Iris pigment epithelial cell (primary cell): ENCODE measurements at places on chromosomes 6 and 20.
A peak's percentile ranks its signal among the peaks of the same experiment; 100 is the strongest.

- DNase-seq, result peak; percentile 56
These were observed 57.4 kb upstream of the FOXC1 start for GRCh38 chr6:1552296-1552761.

DNA sequence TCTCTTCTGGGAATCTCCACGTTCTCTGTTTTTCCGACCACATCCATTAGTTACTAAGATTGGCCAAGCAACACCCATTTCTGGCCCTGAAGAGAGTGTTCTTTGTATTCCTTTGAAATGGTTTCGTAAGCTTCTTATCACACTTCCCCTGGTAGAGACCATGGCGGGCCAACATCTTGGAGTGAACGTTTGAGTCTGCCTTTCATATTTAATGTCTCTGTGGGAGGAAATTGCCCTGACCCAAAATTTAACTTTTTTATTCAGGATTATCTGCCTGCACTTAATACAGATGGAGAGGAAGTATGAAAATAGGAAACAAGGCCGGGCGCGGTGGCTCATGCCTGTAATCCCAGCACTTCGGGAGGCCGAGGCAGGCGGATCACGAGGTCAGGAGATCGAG lies 177.0 kb upstream of the SNX9 start:
- DNase-seq, result no peak

GRCh38 chr6:125194941-125195340 lies 41.4 kb downstream of the TPD52L1 start:
- DNase-seq, result no peak

DNA sequence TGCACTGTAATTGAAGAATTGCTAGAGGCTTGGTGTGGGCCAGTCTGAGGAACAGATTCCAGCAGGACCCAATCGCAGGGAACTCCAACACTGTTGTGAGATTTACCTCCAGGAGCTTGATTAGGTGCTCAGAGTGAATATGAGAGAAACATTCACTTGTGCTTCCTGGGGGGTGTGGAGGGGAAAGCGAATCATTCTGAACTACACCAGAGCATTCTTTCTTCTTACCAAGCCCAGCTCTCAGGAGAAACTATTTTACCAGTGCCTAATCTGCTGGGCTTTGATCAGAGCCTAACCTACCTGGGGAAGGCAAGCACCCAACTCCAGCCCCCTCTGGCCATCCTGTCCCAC lies 7.4 kb upstream of the SIRPB1 start:
- no peak for DNase-seq

DNA sequence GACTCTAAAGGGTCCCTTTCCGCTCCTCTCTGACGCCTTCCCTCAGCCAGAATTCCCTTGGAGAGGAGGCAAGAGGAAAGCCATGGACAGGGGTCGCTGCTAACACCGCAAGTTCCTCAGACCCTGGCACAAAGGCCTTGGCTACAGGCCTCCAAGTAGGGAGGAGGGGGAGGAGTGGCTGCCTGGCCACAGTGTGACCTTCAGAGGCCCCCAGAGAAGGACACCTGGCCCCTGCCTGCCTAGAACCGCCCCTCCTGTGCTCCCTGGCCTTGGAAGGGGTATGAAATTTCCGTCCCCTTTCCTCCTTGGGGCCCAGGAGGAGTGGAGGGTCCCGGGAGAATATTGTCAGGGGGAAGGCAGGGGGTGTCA lies 2.7 kb downstream of the VEGFA start:
- no peak for DNase-seq

GRCh38 chr20:41349266-41349665 lies 8.6 kb downstream of the LPIN3 start:
- DNase-seq, result no peak

DNA sequence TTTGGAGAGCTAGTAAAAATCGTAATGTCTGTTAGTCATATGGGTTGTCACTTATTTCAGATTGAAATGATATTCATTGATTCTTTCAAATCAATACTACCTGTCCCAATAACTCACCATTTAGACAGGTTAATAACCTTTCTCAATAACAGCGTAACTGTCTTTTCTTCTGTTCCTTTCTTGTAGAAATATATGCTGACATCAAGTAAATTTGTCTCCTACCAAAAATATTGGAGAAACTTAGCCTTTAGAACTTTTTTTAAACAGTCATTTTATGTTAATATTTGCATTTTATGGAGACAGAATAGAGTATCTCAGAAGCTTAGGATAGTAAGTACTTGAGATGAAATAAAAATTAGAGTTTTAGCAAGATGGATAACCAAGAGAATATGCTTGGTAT lies 278.2 kb downstream of the UST start:
- DNase-seq, result no peak

DNA sequence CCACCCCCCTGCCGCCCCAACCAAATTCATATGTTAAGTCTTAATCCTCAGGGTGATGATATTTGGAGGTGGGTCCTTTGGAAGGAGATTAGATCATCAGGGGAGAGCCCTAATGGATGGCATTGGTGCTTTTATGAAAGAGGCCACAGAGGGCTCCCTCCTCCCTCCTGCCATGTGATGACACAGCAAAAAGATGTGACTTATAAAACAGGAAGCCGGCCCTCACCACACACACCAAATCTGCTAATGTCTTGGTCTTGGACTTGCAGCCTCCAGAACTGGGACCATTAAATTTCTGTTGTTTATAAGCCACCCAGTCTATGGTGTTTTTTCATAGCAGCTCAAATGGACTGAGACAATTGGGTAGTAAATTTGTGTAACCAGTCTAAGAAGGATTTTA lies 176.3 kb downstream of the ADGRG6 start:
- peak; percentile 50 for DNase-seq
